NB4 (cell line): ENCODE measurements at places on chromosomes 13 and 19.

- DNase-seq = no peak
Measured at GRCh38 chr19:54485851-54486250, 12.8 kb upstream of the CDC42EP5 start.

DNA sequence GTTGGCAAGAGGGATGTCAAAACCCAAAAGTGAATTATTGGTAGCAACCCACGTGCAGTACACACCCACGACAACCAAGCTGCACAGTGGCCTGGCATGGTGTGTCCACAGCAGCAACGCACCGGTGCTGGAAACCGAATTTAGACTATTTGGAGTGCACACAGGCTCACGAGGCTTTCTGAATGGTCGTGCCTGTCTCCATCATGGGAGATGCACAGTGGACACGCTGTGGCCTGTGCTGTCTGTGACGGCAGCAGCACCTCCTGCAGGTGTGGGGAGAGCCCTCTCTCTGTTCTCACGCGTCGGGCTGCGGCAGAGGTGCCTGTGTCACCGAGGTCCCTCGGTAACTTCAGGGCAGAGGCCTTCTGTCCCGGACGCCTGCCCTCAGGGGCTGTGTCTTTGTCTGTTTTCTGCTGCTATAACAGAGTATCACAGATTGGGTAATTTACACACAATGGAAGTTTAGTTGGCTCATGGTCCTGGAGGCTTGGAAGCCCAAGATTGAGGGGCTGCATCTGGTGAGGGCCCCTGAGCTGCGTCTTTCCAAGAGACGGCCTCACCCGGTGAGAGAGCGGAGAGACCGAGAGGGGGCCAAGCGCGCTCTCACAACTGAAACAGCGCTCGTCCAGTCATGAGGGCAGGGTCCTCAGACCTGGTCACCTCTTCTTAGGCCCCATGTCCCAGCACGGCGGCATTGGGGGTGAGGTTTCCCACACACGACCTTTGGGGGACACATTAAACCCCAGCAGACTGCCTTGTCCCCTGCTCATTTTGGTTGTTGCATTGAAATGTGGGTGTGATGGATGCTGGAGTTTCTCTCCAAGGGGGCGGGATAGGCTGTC, 9.1 kb upstream of the MCF2L start:
- DNase-seq = no peak

DNA sequence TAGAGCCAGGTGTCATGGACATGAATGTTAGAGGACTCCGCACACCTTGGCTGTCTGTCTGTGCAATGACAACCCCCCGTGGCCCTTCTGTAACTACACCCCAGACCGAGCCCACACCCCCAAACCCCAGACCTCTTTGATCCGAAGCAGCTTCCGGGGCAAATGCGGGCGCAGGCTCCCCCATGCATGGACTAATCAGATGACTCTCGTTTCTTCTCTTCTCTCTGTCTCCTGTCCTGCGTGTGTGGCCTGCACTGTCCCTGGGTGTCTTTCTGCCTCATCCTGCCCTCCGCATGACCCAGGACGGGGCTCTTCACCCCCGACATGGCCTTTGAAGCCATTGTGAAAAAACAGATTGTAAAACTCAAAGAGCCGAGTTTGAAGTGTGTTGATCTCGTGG, 38.9 kb downstream of the TMED1 start:
- DNase-seq = no peak

DNA sequence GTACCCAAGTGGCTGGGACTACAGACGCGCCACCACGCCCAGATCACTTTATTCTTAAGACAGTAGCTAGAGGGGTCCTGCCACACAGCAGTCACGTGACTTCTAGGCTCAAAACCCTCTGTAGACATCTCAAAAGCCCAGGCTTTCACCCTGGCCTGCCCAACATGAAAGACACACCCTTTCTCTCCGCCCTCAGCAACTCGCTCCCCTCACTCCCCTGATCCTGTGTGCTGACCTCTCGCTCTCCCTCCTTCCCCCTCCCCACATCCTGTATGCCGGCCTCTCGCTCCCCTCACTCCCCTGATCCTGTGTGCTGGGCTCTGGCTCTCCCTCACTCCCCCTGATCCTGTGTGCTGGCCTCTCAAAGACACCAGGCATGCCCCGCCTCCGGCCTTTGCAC, 77.4 kb downstream of the SLC15A1 start:
- no peak for DNase-seq

DNA sequence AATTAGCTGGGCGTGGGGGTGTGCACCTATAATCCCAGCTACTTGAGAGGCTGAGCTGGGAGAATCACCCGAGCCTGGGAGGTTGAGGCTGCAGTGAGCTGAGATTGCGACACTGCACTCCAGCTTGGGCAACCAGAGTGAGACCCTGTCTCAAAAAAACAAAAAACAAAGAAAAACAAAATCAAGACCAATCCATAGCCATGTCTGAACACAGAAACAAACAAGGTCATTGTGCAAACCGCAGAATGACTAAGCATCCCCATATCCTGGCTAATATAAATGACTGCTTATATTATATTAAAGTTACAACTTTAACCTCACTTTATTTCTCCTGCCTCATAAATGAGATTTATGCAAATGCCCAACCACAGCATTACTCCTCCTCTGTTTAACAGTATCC, 2.3 kb upstream of the LYPD3 start:
- DNase-seq = peak; percentile 33

DNA sequence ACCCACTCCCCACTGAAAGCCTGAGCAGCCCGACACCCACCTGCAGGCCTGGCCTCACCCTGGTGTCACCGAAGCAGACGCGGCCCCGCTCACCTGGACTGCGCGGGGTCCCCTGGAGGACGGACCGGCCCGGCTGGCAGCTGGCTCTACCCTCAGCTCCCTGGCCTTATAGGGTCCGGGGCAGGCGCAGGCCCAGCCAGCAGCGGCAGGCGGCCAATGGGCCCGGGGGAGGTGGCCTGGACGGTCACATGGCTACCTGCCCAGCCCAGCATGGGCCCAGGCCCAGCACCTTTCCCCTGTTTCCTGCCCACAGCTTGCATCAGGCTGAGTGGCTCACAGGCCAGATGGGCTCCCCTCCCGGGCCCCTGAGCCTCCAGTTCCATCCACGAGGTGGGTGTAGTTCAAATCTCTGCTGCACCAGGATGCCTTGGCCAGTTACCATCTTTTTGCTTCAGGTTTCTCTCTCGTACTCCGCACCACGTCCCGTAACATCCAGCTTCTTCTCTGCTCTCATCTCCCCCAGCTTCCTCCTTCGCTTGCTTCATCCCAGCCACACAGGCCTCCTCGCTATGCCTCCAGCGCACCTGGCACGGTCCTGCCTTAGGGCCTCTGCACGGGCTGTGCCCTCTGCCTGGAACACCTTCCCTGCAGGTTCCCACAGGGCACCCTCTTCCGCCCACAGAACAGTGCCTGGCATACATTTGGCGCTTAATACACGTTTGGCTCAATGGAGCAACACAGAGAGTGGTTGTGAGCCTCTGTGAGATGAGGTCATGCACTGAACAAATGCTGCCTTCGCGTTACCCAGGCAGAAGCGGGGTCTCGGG, at the start of gene PLIN4:
Gene PLIN4 (minus strand): TSS at position 142 of the 827 bp plus-strand sequence. CDS start 214 bp downstream, outside the sequence.
- no peak for DNase-seq

DNA sequence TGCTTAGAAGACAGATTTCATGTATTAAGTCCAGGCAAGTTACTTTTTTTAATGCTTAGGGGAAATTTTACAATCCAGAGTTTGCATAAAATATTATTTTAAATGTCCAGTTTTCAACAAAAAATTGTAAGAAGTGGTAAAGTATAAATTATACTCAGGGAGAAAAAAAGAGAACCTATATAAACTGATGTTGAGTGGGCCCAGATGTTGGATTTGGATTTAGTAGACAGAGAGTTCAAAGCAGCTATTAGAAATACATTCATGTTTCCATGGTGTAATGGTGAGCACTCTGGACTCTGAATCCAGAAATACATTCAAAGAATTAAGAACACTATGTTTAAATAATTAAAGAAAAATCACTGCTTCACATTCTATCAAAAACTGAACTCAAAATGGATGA, 349.9 kb upstream of the ZNF507 start:
- DNase-seq = no peak
